Esophagus mucosa (tissue), 1 donor: ENCODE measurements at places on chromosomes 2 and 18. TPM values are rescaled to one million over a fixed set of nuclear protein-coding genes. Genes with fewer than 3 reads are reported as not detected.

GRCh38 chr2:160201849-160202539 lies 1.9 kb upstream of the ITGB6 start:
- no peak for ATAC-seq

DNA sequence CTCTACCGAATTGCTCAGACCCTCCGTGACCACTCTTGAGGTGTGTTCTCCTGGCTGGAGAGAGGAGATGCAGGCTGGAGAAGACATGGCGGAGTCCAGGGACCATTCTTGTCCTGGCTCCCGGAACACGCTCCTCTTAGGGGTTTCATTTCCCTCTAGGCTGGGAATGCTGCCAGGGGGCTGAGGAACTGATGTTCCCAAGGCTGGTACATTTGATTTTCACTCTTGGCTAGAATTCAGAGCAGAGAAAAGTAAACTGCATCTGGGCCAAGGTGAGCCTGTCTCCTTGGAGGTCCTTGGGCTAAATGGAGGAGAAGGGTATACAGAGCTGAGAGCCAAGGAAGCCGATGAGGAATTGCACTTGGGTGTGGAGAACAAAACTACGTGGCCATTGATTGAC lies 28.2 kb upstream of the LBH start:
- ATAC-seq = no peak

- peak; percentile 3 for ATAC-seq
Measured at GRCh38 chr2:95019572-95019971, 5.9 kb upstream of the MAL start.

- ATAC-seq = no peak
Measured at GRCh38 chr18:54229421-54230059, 5.1 kb upstream of the MBD2 start.

- ATAC-seq = no peak
Measured at GRCh38 chr2:180063494-180064092, 56.5 kb upstream of the CWC22 start.

DNA sequence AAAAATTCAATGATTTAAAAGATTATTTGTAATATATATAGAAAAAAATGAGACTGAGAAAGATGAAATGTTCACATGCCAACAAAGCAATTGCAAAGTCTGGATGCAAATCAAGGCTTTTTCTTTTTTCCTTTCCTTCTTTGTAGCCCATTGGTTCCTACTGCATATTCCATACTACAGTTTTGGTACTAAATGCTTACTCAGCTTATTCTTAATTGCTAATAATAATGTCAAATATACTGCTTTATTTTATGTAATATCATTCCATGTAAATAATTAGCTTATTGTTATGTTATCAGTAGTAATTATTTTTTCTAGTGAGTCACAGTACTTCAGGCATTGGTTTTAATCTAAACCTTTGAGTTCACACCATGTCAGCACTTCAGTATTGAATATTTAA lies 407.4 kb upstream of the LRRTM1 start:
- no peak for ATAC-seq

- no peak for ATAC-seq
Measured at GRCh38 chr2:5359397-5359796, 332.8 kb upstream of the SOX11 start.

GRCh38 chr2:206438196-206438724 lies 5.1 kb upstream of the ADAM23 start:
- ATAC-seq = no peak

DNA sequence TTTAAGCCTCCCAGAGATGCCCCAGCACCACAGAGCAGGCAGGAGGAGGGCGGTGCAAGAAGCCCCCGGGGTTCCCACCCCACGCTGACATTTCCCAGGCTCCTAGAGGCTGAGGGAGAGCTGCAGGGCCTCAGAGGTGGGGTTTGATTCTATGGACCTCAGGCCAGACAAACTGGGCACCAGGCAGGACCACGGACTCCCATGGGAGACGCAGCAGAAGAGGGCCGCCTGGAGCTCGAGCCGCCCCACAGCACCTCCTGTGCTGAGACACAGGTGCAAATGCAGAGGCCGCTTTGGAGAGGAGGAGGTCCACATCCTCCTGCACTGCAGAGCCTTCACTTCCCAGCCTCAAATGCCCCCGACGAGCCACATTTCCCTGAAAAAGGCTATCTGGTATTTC lies 62.7 kb downstream of the PSMG2 start:
- no peak for ATAC-seq

GRCh38 chr2:86368161-86368824 lies 30.9 kb upstream of the REEP1 start:
- ATAC-seq = peak; percentile 27

DNA sequence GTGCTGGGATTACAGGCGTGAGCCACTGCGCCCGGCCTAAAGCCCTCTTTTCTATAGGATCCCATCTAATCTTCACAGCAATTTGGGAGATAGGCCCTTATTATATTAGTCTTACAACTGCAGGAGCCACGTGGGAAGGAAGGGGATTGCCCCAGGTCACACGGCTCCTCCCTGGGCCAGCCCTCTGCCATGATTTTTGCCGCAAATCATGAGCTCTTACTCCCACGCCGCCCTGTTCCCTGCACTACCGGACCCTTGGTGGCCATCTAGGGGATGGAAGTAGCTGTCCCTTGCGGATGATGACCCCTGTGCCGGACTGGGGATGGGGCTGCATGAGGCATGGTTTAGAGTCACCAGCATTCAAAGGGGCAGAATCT lies 28.4 kb upstream of the PTMA start:
- peak; percentile 23 for ATAC-seq

- no peak for ATAC-seq
Measured at GRCh38 chr18:23062011-23062410, 73.3 kb upstream of the CABLES1 start.

GRCh38 chr2:129248198-129248597 lies 731.3 kb upstream of the RAB6C start:
- peak; percentile 75 for ATAC-seq

DNA sequence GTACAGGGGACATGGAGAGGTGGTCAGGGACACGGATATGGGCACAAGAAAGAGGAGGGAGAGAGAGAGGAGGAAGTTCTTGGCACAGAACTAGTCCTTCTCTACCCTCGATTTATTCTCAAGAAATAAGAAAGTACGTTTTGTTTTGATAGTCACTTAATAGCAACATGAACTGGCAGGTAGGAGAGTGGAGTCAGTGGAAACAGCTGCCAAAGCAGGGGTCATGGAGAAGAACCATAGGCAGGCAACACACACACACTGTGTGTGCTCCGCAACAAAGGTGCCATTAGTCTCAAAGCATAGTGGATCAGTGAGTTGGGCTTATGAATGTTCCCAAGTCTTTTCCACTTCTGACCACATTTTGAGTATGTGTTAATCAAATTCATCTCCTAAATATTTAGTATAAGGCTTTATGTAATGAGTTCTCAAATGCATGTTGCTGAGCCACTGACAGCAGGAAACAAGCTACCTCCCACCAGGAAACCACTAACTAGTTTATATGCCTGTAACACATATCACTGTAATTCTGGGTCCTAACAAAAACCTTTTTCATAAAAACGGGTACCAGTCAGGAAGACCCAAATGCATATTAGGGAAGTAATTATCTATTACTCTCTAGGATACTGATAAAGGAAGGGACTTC lies 41.1 kb downstream of the IWS1 start:
- ATAC-seq = no peak

GRCh38 chr2:209614690-209615369 lies 156.8 kb upstream of the UNC80 start:
- ATAC-seq = no peak

DNA sequence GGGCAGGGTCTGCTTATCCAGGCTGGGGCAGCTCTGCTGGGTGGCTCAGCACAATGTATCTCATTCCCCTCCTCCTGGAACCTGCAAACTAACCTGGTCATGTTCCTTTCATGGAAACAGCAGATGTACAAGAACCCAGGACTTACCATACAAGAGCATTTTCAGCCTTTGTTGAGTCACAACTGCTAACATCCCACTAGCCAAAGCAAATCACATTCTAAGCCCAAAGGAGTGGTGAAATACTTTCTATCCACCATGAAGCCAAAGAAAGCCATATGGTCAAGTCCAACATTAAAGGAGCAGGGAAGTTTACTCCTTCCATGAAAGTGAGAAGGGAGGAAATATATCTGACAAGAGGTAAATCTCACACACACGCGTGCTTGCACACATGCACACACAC lies 163.0 kb downstream of the IRS1 start:
- no peak for ATAC-seq

- ATAC-seq = no peak
Measured at GRCh38 chr2:231475965-231476364, 11.7 kb upstream of the NCL start.

DNA sequence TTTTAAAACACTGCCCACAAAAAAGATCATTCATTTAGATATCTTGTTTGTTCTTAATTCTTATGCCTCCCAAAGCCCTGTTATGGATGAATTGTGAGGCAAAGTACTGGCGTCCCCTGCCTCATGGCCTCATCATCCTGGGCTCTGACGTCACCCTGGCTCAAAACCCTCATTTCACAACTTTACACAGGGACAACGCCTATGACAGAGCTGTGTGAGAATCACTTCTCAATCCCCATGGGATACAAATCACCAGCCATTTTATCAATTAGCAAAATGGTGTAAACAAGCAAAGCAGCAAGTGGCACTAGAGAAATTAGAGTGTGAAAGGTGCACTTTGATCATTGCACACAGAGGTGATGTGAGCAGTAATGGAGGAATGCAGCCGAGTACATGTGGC lies 16.6 kb downstream of the FHOD3 start:
- peak; percentile 36 for ATAC-seq

- ATAC-seq = no peak
Measured at GRCh38 chr18:21262244-21262643, 20.2 kb downstream of the GREB1L start.

GRCh38 chr18:21177822-21178221 lies 64.2 kb upstream of the GREB1L start:
- ATAC-seq = no peak

- no peak for ATAC-seq
Measured at GRCh38 chr18:41674506-41674905, 280.5 kb upstream of the PIK3C3 start.

DNA sequence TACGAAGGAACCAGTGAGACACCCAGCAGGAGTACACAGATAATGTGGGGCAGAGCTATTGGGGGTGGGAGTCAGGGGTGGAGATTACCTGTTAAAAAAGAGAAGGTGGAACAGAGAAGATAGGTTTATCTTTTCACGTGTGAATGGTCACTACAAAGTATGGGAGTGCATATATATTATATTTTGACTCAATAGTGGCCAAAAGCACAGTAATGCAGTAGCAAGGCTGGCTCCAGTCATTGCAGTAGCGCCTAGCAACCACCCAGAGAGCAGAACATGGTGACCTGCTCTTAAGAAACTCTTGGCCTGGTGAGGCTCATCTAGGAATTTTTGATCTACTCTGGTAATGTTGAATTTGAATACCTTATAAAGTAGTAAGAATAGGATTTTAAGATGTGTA lies 1.0 kb downstream of the IMPACT start:
- ATAC-seq = no peak

DNA sequence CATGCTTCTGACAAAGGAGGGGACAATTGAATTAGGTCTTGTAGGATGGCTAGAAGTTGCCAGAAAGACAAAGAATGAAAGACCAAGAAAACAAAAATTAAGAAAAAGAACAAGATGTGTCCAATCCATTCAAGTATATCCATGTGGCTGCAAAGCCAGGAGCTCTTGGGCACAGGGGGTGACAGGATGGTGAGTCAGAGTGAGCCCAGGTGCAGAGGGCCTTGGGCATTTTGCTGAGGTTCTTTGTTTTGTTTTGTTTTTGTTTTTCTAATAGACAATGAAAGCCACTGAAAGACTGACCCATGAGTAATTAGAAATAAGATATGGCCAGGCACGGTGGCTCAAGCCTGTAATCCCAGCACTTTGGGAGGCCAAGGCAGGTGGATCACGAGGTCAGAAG lies 104.6 kb upstream of the KLHL29 start:
- no peak for ATAC-seq

Gene DPYSL5
- total RNA-seq = not detected

Gene TCF23
- total RNA-seq = not detected

Gene MYOM1
- total RNA-seq = 0.32 TPM

Gene COLEC11
- not detected for total RNA-seq

Gene ITGA6
- 65.2 TPM for total RNA-seq
